ENCODE measurements at places on chromosomes 2 and 18. TPM values are rescaled to one million over a fixed set of nuclear protein-coding genes. Genes with fewer than 3 reads are reported as not detected.
A peak's percentile ranks its signal among the peaks of the same experiment; 100 is the strongest.

Gene SMARCAL1
- total RNA-seq, result 10.4 TPM

GRCh38 chr2:237895544-237896506, 36.4 kb downstream of the RAMP1 start:
- H3K36me3 ChIP-seq, result no peaks in the 10 kb centered on the region
- peak overlapping the region; percentile 89 for H3K27ac ChIP-seq
- H3K4me3 ChIP-seq, result no peak overlapping the region
- peak; percentile 90 for DNase-seq
- peaks cover 34% of the 10 kb centered on the region for H3K4me1 ChIP-seq
- no peaks in the 10 kb centered on the region for H3K27me3 ChIP-seq

Gene CERKL
- total RNA-seq, result not detected

DNA sequence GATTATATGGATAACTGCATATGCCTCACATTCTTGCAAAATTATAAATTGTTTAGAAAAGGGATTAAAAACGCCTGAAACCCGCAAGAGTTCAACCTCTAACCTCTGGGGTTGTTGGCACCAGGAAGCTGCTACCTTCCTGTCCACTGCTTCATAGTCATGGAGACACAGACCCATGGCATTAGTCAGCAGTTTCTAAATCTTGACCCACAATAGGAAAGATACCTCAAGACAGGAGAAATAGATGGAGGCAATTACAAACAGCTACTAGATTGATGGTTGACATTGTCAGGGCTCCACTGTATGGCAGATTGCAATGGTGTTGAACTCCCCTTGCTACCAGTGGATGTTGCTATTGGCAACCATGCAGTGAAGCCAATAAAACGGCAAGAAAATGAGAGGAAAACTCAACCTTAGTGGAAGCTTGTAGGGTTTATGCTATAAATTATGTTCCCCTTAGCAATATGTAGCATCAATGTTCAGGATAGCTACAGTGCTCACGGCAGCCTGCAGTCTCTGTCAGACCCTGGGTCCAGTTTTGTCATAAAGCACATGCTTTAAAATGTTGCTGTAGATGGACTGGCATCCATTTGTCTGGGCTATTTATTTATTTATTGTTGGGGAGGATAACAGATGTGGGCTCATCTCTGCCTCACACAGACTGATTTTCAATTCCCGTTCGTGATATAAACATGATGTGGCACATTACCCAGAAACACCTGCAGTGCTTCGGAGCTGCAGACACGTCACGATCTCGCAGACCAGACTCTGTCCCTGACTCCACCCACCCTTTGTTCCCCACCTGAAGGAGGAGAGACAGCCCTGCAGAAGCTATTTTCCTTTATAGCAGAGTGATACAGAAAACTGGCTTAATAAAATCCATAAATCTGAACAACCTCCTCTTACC, 233.4 kb downstream of the AGPS start:
- H3K36me3 ChIP-seq, result no peaks in the 10 kb centered on the region
- DNase-seq, result no peak
- no peak overlapping the region for H3K27ac ChIP-seq
- H3K27me3 ChIP-seq, result no peaks in the 10 kb centered on the region

GRCh38 chr2:113685471-113685870, 58.4 kb downstream of the RABL2A start:
- H3K27me3 ChIP-seq, result no peaks in the 10 kb centered on the region
- H3K4me1 ChIP-seq, result no peaks in the 10 kb centered on the region
- no peak for DNase-seq
- H3K36me3 ChIP-seq, result no peaks in the 10 kb centered on the region
- no peak overlapping the region for H3K27ac ChIP-seq
- H3K4me3 ChIP-seq, result no peak overlapping the region

DNA sequence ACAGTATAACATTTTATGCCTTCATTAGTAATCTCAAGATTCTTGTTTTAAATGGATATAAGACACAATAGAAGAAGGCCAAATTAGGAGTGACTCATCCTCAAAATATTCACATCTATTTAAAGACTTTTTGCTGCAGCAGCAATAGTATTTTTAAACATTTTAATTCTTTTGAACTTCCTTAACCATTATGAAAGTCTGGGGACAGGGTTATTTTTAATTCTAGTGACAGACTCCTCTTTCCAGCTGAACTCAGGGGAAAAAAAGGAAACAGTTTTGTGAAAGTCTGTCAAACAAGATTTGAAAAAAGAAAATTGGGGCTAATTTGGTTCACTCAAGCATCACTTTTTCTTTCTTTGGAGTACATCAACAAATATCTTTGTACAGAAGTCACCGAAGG, 541.8 kb downstream of the NUP35 start:
- no peak for DNase-seq
- H3K4me3 ChIP-seq, result no peak overlapping the region
- no peak overlapping the region for H3K27ac ChIP-seq
- H3K4me1 ChIP-seq, result no peaks in the 10 kb centered on the region
- no peaks in the 10 kb centered on the region for H3K36me3 ChIP-seq

GRCh38 chr2:199902486-199903110, 8.5 kb upstream of the C2orf69 start:
- no peaks in the 10 kb centered on the region for H3K27me3 ChIP-seq
- no peaks in the 10 kb centered on the region for H3K4me1 ChIP-seq
- H3K36me3 ChIP-seq, result no peaks in the 10 kb centered on the region
- no peak for DNase-seq
- H3K4me3 ChIP-seq, result no peak overlapping the region

- H3K4me3 ChIP-seq, result no peak overlapping the region
- no peak overlapping the region for H3K27ac ChIP-seq
- no peaks in the 10 kb centered on the region for H3K36me3 ChIP-seq
- DNase-seq, result no peak
- H3K4me1 ChIP-seq, result no peaks in the 10 kb centered on the region
These were observed 39.9 kb downstream of the TMEM178A start for GRCh38 chr2:39705638-39706037.

DNA sequence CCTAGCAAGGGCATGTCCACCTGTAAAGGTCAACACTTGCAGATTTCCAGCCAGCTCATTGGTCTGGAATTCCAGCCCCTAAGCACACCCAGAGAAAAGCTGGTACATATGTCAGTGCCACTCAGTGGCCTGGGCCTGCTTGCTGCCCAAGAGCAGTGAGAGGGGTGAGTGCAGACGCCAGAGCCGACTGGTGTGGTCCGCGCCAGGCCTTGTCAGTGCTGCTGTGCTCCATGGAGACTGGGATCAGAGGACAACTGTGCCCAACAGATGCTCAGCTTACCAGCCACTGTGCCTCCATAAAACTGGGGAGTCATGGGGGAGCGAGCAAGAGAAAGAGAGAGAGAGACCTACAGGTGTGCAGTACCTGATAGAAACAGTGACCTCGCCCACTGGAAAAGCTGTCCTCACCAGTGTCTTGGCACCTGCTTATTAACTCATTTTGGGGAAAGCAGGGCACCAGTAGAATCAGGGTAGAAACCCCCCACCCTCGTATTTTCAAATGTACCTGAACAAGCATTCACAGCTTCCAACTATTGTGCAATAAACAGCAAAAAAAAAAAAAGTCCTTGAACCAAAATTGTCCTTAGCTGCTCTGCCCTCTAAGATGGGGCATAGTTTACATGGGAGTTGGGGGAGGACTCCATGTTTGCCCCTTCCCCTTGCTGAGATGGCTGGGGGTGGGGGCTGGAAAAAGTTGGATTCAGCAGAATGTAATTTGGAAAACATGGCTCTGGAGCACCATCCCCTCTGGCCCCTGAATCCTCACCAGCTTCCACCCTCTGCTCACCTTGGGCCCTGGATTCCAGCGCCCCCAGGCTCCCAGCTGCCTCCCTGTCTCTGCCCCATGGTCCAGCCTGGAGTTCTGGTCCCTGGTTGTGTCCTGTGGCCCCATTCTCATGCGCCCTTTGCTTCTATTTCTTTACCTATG, 1.4 kb upstream of the SP140L start:
- DNase-seq, result no peak
- no peaks in the 10 kb centered on the region for H3K4me1 ChIP-seq
- H3K4me3 ChIP-seq, result no peak overlapping the region
- H3K36me3 ChIP-seq, result no peaks in the 10 kb centered on the region

GRCh38 chr2:114089636-114090319, 199.9 kb downstream of the ACTR3 start:
- no peak overlapping the region for H3K4me3 ChIP-seq
- H3K36me3 ChIP-seq, result no peaks in the 10 kb centered on the region
- no peak for DNase-seq
- H3K4me1 ChIP-seq, result no peaks in the 10 kb centered on the region
- H3K27ac ChIP-seq, result no peak overlapping the region
- H3K27me3 ChIP-seq, result no peaks in the 10 kb centered on the region

DNA sequence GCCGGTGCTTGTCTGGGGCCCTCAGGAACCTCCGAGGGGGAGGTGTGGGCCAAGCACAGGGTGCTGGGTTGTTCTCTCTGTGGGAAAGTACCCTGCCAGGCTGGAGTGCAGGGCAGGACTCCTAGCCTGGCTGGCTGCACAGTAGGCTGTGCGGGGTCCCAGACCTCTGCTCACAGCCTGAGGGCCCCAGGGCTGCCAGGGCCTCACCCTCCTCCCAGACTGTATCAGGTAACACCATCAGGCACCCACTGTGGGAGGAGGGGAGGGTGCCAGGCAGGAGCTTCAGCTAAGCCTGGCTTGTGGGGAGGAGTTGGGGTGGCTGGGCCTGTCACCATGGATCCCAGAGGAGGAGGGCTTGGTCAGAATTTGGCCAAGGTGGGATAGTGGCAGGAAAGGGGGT, 211.9 kb upstream of the SMAD2 start:
- H3K27ac ChIP-seq, result no peak overlapping the region
- no peak for DNase-seq
- H3K4me3 ChIP-seq, result no peak overlapping the region
- H3K27me3 ChIP-seq, result no peaks in the 10 kb centered on the region

DNA sequence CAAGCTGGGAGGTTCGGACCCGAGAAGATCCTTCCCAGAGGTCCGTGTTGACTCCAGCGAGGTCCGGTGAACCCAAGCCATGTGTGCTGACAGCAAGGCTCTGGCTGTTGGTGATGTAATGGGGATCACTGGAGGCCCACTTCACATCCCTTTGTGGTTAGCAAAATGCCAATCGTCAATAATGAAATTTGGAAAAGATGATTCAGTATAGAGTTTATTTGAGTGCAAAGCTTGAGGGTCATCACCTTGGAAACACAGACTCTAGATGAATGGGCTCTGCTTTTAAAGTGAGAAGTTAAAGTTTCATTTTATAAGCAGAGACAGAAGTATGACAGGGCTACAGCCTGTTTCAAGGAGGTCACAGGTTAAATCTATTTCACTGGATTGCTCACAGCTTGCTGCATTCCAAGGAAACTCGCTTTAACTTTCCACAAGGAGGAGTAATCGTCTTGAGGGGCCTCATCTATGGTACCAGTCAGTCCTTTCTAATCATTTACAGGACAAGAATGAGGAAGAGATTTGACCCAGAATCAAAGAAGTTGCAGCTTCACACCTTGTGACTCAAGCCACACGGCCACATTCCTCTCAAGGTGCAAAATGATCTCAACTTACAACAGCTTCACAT, 140.5 kb downstream of the TPO start:
- H3K27me3 ChIP-seq, result no peaks in the 10 kb centered on the region
- H3K4me1 ChIP-seq, result peaks cover 17% of the 10 kb centered on the region
- no peak for DNase-seq
- H3K36me3 ChIP-seq, result no peaks in the 10 kb centered on the region

DNA sequence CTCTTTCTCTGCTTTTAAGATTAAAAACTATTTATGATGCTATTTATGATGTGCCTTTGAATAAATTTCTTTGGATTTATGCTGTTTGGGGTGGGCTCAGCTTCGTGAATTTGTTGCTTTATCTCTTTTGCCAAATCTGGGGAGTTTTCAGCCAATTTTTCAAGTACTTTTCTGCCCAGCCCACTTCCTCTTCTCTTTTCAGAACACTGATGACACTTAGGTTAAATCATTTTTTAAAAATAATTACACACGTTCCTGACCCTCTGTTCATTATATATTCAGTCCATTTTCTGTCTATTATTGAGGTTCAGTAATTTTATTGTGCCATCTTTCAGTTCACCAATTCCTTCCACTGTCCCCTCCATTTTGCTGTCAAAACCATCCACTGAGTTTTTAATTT, 14.8 kb upstream of the BCL2L11 start:
- no peak overlapping the region for H3K27ac ChIP-seq
- no peaks in the 10 kb centered on the region for H3K4me1 ChIP-seq
- H3K36me3 ChIP-seq, result no peaks in the 10 kb centered on the region
- no peak for DNase-seq

- no peaks in the 10 kb centered on the region for H3K4me1 ChIP-seq
- no peak overlapping the region for H3K4me3 ChIP-seq
- H3K27ac ChIP-seq, result no peak overlapping the region
These were observed 95.0 kb downstream of the DGKD start for GRCh38 chr2:233449081-233449901.

DNA sequence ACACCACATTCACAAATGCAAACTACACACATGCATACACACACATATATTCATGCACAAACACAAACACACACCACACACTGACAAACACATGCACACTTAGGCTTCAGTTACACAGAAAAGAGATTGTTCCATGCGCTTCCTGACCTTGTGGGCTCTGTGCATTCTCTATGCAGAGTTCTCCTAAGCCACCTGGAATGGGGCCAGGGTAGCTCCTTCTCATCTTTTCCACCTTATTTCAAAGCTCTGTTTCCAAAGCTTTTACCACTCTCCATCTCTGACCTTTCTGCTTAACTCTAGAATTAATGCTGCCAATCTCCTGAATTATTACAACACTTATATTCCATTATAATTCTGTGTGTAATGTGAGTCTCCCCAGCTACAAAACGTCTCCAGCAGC, 522.3 kb upstream of the MYT1L start:
- no peaks in the 10 kb centered on the region for H3K36me3 ChIP-seq
- H3K27me3 ChIP-seq, result no peaks in the 10 kb centered on the region
- H3K4me3 ChIP-seq, result no peak overlapping the region
- H3K4me1 ChIP-seq, result no peaks in the 10 kb centered on the region
- DNase-seq, result no peak

Gene FSIP2
- total RNA-seq, result 0.50 TPM

- H3K27ac ChIP-seq, result no peak overlapping the region
- no peaks in the 10 kb centered on the region for H3K27me3 ChIP-seq
- peaks cover 5% of the 10 kb centered on the region for H3K4me1 ChIP-seq
- DNase-seq, result peak; percentile 63
- no peak overlapping the region for H3K4me3 ChIP-seq
These were observed 34.9 kb upstream of the HPCAL1 start for GRCh38 chr2:10267551-10268465.
